ENCODE measurements at places on chromosomes 7 and 10.
A peak's percentile ranks its signal among the peaks of the same experiment; 100 is the strongest.

DNA sequence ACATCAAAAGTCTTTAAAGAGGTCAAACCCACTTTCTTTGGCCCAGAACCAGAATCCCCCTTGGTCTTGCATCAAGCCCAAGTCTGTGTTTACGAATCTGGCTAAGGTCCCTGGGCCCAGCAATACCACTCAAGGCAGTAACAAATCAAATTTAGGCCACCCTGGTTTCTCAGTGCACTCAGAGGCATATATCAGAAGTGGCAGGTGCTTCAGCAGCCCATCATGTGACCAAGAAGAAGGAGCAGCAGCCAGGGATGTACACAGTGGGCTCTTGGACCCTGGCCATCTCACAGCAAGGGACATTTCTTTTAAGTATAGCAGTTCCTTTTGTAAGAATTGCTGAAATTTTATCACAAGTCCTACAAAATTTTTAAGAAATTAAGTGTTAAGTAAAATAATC, 7.3 kb upstream of the SLC25A13 start:
- DNase-seq, result no peak

GRCh38 chr10:69406816-69407580, 9.7 kb downstream of the TACR2 start:
- no peak for DNase-seq

- peak; percentile 64 for DNase-seq
Observed at GRCh38 chr10:3803927-3804741, 19.1 kb upstream of the KLF6 start.

- no peak for DNase-seq
Observed at GRCh38 chr10:123891144-123892071, at the start of gene CPXM2. TSS of gene CPXM2 (minus strand) at chr10:123891807. CDS start at chr10:123891659, 148 bp downstream.

GRCh38 chr10:124663766-124664360, 80.3 kb downstream of the FAM53B start:
- DNase-seq, result no peak

- DNase-seq, result no peak
Observed at GRCh38 chr7:113087071-113087998, 708 bp upstream of the GPR85 start.

GRCh38 chr7:71131256-71132126, 453 bp upstream of the GALNT17 start:
- DNase-seq, result no peak

- no peak for DNase-seq
Observed at GRCh38 chr10:108905171-108905570, 1018.1 kb downstream of the XPNPEP1 start.

DNA sequence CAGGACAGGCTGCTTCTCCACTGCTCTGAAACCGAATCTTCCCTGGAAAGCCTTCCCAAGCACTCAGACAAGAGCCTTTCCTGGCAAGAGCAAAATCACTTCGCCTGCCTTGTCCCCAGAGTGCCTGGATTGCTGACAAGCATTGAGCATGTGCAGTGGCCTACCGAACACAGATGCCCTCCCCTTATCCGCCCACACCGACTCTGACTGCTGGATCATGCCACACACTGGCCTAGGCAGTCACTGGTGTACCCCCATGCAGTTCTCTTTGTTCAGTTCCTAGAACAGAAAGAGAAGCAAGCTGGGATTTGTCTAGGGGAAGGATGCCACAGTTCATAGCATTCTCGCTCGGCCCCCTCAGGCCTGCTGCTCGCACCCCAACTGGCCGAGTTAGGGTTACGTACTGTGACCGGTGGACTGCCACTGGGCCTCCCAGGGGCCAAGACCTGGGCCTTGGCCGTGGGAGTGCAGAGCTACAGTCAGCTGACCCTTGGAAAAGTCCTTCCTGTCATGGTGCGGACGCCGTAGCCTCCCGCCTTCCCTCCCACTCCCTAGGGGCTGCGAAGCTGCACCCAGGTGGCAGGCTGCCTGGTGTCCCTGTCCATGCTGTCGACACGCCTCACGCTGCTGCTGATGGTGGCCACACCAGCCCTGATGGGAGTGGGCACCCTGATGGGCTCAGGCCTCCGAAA, 6.9 kb downstream of the ABCB8 start:
- no peak for DNase-seq

DNA sequence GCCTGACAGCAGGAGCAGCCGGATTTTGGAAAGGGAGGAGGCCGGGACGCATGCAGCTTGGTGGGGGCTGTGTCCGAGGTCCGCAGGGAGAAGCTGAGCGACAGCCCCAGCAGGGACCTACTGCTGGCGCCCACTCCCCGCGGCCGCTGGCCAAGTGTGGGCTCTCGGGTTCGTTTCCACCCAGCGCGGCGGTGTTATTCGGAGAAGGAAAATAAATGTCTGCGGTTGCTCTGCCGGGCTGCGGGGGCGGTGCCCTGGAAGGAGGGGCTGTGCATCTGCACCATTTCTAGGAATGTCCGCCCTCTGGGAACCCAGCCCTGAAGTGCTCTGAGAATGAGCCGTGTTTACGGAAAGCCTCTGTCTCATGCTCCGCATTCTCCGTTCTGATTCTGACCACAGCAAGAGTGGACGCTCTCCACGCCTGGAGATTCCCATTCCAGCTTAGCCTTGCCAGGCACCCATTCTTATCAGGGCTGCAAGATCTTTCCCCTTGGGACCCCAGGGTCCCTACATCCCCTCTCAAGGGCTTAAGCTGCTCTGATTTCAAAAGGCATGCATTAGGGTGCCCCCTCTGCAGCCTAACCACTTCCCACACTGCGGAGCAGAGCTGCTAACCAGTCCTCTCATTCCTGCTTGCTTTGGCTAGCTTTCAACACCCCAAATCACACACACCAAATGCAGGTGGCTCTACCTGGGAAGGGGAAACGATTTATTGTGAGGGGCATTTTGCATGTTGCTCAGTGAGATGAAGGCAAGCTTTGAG, 256.6 kb upstream of the GLI3 start:
- no peak for DNase-seq

DNA sequence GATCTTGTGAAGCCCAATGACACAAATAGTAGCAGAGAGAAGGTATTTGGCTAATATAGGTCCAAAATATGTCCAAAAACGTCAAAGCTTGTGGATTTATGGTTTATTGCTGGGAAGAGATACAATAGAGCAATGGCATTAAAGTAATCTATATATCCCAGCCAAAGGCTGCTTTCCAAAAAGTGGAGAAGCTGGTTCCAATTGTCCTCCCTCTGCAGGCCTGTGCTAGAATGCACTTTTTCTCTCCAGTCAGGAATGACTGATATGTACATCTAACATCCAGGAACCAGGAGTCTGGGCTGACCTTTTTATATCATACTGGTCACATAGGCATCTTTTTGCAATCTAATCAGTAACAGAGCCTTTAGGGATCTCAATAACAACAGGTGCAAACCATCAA, 167.1 kb upstream of the FAM3C start:
- no peak for DNase-seq

DNA sequence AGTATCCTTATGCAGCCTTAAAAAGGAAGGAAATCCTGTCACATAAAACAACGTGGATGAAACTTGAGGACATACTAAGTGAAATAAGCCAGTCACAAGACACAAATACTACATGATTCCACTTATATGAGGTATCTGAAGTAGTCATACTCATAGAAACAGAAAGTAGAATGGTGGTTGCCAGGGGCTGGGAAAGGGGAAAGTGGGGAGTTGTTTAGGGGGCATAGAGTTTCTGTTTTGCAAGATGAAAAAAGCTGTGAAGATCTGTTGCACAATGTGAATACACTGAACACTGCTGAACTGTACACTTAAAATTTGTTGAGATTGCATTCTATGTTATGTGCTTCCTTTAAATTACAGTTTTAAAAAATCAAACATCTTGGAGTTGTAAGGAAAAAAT, 2.9 kb downstream of the NUP205 start:
- DNase-seq, result no peak

GRCh38 chr10:80542053-80542452, 4.4 kb downstream of the SH2D4B start:
- DNase-seq, result no peak

GRCh38 chr10:76937181-76937600, 700.4 kb downstream of the KCNMA1 start:
- no peak for DNase-seq

- no peak for DNase-seq
Observed at GRCh38 chr7:23490357-23491135, 20.3 kb upstream of the IGF2BP3 start.

DNA sequence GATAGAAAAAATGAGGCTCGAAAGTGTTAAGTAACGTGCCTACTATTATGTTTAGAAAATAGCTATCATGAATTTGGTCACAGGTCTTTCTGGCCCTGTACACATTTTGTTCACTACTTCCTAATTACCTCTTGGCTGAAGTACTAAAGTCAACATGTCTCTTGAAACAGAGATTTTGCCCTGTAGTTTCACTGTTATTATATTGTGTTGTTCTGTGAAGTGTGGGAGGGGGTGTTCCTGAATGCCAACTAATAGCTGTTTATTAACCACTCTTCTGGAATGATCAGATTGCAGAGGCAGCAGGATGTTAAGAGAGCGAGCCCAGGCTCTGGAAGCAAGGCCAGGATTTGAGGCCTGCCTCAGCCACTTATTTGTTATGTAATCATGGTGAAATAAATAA, 72.1 kb downstream of the RNF133 start:
- no peak for DNase-seq

DNA sequence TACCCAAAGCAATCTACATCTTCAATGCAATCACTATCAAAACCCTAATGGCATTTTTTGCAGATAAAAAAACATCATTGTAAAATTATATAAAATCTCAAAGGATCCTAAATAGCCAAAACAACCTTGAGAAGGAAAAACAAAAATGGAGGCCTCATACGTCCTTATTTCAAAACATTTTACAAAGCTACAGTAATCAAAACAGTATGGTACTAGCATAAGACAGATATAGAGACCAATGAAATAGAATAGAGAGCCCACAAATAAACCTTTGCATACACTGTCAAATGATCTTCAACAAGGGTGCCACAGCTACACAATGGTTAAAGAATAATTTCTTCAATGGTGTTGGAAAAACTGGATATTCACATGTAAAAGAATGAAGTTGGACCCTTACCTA, 34.5 kb downstream of the PDLIM1 start:
- no peak for DNase-seq

- DNase-seq, result peak; percentile 32
Observed at GRCh38 chr10:91162495-91163268, 57.8 kb upstream of the PCGF5 start.

DNA sequence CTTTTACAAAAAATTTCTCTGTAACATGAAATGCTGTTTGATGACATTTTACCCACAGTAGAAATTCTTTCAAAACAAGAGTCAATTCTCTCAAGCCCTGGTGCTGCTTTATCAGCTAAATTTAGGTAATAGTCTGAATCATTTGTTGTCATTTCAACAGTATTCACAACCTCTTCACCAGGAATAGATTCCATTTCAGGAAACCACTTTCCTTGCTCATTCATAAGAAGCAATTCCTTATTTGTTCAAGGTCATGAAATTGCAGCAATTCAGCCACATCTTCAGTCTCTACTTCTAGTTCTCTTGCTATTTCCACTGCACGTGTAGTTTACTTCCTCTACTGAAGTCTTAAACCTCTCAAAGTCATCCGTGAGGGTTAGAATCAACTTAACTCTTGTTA, 14.1 kb downstream of the STAG3 start:
- DNase-seq, result no peak

- no peak for DNase-seq
Observed at GRCh38 chr7:67771846-67772605, 775.4 kb downstream of the TYW1 start.

Data from stimulated activated CD4-positive, alpha-beta T cell treated with anti-CD3 and anti-CD28 coated beads, TNF-alpha, amount 100 ng/mL, for 48 hours (primary cell).